ENCODE measurements at places on chromosomes 7 and 10.
A peak's percentile ranks its signal among the peaks of the same experiment; 100 is the strongest.

DNA sequence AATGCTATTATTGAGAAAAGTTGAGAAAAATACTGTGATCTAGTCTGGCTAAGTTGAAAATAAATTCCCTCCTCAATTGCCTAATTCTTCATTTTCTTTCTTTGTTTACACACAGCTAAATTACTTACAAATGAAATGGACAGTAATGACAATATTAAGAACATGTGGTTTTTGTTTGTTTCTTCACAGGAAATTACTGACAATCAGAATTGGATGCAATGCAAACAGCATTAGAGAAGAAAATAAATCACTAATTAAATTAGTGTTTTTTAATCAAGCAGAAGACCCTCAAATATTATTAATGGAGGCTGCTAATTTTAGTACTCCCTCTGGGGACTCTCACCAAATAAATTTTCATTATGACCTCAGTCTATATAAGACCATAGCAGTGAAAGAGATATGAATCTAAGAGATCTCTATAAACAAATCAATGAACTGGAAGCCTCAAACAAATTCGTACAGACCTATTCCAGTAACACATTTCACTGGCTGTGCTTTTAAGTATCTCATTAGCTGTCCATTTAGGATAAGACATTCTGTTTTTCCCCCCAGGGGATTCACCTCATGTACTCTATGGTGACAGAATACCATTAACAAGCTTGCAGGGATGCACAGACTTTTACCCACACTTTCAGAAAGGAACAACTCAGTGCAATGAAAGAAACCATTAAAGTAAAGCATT lies 202.0 kb upstream of the DGKB start:
- DNase-seq: peak; percentile 36

- no peak for DNase-seq
Measured at GRCh38 chr10:129761981-129762956, 201.8 kb downstream of the EBF3 start.

- DNase-seq: no peak
Measured at GRCh38 chr10:53314876-53315275, 542.3 kb upstream of the MBL2 start.

DNA sequence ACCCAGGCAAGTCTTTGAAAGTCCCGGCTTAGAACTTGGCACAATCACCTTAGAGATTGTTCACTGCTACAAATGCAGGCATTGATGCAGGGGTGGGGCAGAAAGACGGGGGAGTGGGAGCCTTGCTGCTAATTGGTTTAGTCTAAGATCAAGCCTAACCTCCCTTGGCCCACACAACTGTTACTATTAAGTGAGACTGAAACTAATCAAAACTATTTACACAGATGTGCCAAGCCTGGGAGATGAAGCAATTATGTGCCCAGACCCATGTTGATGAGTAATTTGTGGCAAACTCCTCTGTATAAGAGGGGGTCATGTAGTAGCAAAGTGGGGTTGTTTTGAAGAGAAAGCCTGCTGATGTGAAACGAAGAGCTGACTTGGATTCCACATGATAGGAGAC lies 178.2 kb upstream of the ITGB1 start:
- no peak for DNase-seq

DNA sequence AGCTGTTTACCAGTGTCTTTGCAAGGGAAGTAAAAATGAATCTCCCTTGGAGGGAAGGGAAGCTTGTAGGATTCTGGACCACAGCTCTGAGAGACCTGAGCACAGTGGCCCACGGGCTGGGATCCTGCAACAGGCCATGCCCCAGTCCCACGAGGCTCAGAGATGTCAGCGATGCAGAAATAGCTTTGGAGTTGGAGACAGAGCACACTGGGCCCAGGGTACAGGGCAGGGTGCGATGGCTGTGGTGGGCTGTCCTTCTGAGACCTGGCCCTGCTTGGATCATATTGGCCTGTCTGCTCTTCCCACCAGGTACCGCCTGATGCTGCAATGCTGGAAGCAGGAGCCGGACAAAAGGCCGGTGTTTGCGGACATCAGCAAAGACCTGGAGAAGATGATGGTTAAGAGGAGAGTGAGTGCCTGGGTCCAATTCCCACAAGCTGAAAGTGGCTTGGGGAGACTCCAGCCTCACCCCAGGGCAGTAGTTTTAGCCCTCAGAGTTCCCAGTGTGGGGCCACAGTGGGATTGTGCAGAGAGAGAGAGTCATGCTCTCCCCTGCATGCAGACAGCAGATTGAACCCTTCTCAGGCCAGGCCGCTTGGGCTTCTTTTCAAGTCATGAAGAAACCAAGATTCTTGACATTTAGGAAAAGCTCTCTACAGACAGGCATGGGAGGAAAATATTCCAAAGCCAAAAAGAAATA lies 13.5 kb upstream of the CSGALNACT2 start:
- DNase-seq: no peak

- DNase-seq: no peak
Measured at GRCh38 chr7:148434181-148434757, 156.3 kb upstream of the C7orf33 start.

All from NCI-H446 treated with DMSO at 0.1 percent for 48 hours (cell line).